SK-N-SH (cell line): ENCODE measurements at places on chromosomes 4 and X.
A peak's percentile ranks its signal among the peaks of the same experiment; 100 is the strongest.

DNA sequence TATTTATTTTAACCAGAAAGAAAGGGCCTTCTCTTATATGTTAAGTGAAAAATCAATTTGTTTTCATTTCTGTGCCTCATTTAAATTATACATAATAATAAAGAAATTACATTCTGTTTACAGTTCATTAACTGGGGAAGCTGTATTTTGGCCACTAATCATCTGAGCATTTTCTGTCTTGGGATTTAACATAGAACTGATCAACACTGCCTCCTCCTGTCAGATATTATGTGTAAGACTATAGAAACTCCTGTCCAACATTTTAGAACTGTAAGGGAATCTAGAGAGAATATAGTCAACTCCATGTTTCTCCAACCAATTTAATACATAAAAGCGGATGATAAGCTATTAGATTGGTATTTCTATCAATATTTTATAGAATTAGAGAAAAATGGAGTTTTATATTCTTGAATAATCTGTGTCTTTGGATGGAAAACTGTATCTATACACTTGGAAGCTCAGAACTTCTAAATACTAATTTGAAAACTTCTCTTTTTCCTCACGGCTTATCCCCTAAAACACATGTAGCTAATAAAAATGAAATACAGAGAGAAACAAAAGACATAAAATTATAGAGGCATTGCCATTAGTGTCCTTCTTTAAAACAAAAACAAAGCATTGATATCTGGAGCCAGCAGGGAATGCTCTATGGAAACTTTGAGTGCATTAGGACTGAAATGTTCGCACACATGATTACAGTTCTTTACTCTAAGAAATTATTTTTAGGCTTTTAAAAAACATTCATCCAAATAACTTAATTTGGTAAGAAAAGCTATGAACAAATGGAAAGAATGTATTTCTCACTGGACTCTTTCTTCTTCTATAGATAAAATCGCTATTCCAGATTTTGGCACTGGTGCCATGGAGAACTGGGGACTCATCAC lies 33.1 kb downstream of the ENPEP start:
- peak; percentile 24 for DNase-seq

- DNase-seq, result no peak
Measured at GRCh38 chr4:76282941-76283689, 23.4 kb upstream of the STBD1 start.

- DNase-seq, result no peak
Measured at GRCh38 chr4:118833192-118833820, 2.6 kb downstream of the SEC24D start.

- no peak for DNase-seq
Measured at GRCh38 chr4:188727746-188728145, 588.5 kb downstream of the TRIML1 start.

DNA sequence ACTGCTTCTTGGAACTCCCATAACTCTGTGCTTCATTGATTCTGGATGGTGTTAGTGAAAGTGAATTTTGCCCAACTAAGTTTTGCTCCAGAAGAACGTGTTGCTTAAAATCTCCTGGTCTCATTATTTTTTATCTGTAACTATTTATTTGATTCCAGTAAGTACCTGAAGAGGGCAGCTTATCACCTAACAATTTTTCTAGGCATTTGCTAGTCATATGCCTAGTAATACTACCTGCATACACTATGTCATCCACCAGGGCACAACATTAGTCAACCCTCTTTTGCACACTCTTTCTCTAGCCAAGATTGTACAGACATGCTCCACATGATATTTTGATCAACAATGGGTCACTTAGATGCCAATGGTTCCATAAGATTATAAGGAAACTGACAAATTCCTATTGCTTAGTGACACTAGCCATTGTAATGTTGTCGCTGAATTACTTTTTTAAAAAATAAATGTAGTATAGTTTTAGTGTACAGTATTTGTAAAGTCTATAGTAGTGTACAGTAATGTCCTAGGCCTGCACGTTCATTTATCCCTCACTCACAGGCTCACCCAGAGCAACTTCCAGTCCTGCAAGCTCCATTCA lies 499.9 kb upstream of the AADAT start:
- peak; percentile 41 for DNase-seq

GRCh38 chr4:92305878-92306520 lies 2.2 kb downstream of the GRID2 start:
- DNase-seq, result peak; percentile 47

DNA sequence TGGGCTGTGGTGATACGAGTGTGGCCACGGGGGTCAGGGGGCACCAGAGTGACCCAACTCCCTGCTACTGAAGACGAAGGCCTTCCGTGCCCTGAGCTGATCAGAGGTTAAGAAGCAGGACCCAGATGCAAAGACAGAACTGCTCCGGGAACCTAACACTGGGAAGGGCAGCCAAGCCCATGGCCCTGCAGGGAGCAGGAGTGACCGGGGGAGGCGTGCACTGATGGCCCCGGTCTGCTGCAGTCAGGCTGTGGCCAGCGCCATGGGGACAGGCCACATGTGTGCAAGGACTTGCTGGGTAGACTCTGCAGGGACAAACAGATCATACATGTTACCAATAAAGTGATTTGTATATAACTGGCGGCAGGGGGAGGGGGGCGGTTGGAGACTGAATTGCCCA lies 74.6 kb downstream of the ACOX3 start:
- peak; percentile 68 for DNase-seq

DNA sequence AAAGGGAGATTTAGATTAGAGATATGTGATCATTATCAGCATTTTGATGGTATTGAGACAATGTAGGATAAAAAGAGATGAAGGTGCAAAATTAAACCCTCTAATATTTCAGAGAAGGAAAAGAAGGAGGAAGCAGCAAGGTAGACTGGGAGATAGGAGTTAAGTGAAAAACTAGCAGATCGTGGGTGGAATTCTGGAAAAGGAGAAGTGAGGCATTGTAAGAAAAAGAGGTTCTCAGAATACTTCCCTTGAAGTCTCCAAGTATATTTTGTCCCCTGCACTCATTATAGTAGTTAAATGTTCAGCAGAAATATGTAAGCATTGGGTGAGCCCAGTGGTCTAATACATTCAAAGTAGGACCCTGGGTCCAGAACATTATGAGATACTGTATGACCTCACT lies 30.3 kb downstream of the COPS4 start:
- DNase-seq, result no peak

GRCh38 chr4:59122626-59123025 lies 2012.4 kb upstream of the IGFBP7 start:
- no peak for DNase-seq

DNA sequence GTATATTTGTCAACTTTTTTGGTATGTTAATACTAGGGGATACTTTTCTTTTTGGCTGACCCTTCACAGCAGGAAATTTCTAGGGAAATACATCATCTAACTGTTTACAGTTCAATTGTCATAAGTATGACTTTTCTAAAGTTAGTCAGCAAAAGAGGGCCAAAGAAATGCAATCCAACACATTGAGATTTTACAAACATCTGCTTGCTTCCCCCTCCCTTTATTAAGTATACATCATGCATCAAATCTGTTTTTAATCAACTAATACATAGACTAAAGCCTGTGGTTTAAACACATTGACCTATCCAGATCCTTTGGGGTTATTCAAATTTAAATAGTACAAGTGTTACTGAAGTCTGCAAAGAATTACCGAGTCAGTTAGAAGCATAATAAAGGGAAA lies 93.9 kb downstream of the MID1 start:
- no peak for DNase-seq

DNA sequence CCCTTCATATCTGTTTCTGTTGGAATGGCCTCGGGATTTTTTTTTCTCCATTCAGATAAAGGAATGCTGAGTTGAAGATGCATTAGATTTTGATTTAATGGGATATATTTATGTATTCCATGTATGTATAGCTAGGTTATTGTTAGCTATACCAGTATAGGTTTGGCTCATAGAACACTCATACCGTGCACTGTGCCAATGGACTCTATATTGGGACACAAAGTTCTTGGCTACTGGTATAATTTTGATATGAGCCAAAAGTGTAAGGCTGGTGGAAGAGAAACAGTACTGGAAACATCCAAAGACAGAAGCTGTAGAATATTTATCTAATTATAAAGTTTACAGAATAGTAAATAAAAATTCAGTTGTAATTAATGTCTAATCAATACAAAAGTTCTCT lies 1912.1 kb downstream of the STIM2 start:
- DNase-seq, result no peak

DNA sequence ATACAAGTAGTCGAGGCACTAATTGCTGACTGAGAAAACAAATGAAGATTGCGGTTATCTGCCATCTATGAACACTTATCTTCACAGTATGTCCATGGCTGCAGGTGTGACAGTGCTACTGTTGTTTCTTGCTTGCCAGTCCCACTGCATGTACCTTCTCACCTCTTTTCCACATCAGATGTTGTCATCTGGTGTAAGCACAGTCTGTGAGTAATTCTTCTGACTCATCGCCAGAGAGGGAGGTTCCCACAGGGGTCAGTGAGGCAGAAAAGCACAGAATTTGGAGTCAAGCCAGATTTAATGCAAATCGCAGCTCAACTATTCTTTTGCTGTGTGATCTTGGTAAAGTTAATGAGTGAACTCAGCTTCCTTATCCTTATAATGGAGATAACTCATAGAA lies 144.4 kb downstream of the GLRA2 start:
- DNase-seq, result no peak

GRCh38 chr4:176799653-176800052 lies 6.9 kb upstream of the VEGFC start:
- DNase-seq, result no peak

DNA sequence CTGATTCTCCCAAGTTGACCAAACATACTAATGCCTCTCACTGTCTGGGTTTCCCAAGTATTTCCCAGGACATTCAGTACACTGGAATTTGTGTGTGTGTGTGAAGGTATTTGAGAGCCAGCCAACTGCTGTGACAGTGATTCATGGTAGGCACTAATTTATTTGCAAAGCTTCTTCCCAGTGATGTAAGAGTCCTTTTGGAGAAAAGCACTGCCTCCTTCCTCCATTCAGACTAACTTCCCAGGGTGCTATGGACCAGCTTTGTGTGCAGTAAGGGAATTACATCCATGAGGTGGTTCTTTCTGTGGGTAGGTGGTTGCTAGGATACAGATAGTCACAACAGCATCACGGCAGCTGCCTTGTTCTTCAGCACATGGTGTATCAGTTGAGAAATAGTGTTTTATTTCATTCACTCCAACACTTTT lies 8.7 kb downstream of the EGF start:
- no peak for DNase-seq

- no peak for DNase-seq
Measured at GRCh38 chr4:73224886-73225285, 33.7 kb downstream of the ANKRD17 start.

DNA sequence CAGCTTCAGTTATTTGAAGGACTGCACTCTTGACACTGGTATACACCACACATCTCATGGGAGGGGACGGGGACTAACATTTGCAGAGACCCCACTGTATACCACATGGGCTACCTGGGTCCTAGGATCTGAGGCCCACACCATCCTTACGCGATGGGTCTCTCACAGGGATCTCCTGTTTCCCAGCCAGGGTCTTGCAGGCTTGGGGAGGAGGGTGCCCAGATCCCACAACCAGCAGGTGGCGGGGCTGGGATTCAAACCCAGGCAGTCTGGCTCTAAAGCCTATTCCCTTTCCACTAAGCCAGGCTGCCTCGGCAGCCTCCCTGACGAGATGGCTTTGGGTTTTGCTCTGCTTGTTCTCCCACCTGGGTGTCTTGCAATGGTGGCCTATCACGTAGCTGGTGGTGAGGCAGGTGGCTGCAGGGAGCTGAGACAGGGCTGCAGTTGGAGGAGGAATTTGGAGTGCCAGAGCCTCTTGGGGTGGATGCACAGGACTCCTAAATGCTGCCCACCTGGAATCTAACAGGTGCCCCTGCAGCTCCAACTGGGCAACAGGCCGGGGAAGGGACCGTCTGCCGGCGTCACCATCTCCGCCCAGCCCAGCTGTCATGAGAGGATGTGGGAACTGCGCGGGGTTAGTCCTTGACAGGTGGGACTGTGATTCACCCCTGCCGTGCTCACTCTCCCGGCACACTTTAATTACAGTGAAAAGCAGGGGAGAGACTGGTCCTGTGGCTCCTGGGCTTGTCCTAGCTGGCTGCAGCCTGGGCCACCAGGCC lies 110.7 kb downstream of the PSAPL1 start:
- no peak for DNase-seq

GRCh38 chr4:32841217-32841616 lies 2121.0 kb downstream of the PCDH7 start:
- no peak for DNase-seq

DNA sequence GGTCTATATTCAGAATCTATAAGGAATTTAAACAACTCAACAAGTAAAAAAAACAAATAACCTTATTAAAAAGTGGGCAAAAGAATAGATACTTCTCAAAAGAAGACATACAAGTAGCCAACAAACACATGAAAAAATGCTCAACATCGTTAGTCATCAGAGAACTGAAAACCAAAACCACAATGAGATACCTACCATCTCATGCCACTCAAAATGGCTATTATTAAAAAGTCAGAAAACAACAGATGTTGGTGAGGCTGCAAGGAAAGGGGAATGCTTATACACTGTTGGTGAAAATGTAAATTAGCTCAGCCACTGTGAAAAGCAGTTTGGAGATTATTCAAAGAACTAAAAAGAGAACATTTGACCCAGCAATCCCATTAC lies 201.6 kb downstream of the QDPR start:
- DNase-seq, result no peak

- no peak for DNase-seq
Measured at GRCh38 chr4:66062921-66063320, 392.6 kb upstream of the EPHA5 start.

GRCh38 chr4:153450544-153450917 lies 15.6 kb upstream of the TMEM131L start:
- no peak for DNase-seq

DNA sequence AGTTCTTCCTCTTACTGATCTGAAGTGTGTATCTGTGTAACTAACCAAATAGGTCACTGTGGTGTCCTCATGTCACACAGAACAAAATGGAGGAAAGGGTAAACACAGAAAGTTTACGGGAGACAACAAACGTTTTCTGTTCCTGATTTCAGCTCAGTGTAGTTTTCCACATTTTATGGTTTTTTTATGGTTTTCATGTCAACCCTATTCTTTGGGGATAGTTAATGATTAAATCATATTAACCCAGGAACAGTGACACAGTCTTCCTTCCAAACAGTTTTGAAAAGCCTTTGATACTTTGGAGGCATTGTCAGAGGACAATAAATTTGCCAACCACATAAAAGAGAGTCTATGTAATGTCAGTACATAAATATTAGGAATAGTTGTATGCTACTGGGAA lies 4.2 kb downstream of the LNX1 start:
- DNase-seq, result no peak

GRCh38 chrX:108159028-108159670 lies 67.6 kb downstream of the ATG4A start:
- no peak for DNase-seq

DNA sequence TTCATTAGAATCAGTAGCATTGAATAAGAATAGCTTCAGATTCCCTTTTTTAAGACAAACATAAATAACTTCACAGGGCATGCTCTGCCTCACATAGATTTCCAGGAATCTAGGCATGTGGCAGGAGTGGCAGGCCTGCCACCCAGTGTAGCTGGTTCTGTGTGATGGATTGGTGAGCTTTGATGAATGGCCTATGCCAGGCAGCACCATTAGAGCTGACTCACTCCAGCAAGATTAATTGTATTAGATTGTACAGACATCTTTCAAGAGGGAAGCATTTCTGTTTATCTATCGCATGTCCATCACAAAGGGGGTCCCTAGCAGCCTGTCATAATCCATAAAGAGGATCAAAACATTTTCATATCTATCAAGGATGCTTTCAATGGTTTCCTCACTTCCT lies 71.9 kb downstream of the NAA11 start:
- DNase-seq, result peak; percentile 51

- DNase-seq, result no peak
Measured at GRCh38 chr4:52202251-52202779, 151.2 kb downstream of the SPATA18 start.
